ENCODE measurements at places on chromosomes 11 and 22.

DNA sequence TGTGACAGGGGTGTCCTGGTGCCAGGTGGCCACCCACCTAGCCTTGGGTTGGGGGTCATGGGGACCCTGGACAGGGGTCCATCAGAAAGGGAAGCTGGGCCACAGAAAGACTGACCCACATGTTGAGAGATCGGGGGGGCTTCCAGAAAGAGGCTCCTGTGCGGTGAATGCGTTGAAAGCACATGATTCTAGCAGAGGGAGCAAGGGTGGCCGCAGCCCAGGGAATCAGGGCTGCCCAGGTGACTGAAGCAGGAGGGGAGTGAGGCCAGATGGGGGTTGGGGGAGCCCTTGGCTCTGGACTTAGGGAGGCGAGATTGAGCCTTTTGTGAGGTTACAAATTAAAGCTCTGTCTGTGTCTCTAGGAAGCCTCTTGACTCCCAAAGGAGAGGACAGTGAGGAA lies 80.7 kb downstream of the MORC2 start:
- DNase-seq, result peak; percentile 22

GRCh38 chr11:2991452-2992233 lies 486 bp downstream of the NAP1L4 start:
- DNase-seq, result no peak

DNA sequence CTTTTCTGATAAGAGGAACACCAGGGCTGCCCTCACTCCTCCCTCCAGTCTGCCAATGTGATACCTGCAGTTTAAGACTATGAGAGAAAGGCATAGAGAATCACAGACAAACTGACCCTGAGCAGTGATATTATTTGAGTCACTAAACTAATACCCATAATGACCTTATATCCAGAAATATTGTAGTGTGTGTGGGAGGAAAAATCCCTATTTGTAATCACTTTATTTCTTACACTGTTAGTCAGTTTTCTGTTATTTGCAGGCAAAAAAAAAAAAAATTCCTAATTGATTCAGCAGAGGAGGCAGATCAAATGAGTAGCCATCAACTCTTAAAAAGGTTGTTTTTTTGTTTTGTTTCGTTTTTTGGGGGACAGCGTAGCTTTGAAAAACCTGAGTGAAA lies 82.5 kb downstream of the MAML2 start:
- DNase-seq, result no peak

DNA sequence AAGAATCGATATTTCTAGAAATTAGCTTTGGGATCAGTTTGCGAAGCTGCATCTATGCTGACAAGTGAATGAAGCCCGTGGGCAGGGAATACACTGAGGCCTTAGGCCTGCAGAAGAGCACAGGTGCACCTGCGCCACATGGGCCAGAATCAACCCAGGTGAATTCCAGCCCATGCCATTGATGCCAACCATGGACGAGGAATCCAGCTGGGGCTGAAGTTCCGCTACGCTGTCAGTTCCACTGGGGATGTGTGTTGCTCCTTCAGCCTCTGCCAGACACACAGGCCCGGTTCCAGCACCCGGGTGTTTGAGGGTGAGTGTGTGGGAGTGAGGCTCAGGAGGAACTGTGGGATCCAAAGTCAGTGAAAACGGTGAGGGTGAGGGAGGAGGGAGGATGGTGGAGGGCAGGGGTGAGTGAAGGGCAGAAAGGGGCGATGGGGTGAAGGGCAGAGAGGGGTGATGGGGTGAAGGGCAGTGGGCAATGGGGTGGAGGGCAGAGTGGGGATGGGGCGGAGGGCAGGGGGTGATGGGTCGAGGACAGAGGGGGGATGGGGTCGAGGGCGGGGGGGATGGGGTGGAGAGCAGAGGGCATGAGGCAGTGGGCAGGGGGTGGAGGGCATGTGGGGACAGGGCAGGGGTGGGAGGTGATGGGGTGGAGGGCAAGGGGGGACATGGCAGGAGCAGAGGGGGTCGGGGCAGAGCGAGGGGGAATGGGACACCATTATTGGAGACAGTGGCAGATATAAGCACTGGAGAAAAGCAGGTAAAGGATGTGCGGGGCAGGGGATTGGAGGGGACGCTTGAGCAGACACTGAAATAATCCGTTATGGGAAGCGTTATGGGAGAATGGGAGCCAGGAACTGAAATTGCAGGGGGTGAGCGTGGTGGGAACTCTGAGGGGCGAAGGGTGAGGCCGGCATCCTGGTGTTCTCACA lies 931.6 kb downstream of the BRD1 start:
- DNase-seq, result no peak

GRCh38 chr22:30876915-30877553 lies 91.5 kb downstream of the MORC2 start:
- DNase-seq, result no peak
